ENCODE measurements at places on chromosomes 5 and 9.
A peak's percentile ranks its signal among the peaks of the same experiment; 100 is the strongest.

GRCh38 chr5:2176581-2176980, 293.9 kb upstream of the IRX4 start:
- no peak for DNase-seq

DNA sequence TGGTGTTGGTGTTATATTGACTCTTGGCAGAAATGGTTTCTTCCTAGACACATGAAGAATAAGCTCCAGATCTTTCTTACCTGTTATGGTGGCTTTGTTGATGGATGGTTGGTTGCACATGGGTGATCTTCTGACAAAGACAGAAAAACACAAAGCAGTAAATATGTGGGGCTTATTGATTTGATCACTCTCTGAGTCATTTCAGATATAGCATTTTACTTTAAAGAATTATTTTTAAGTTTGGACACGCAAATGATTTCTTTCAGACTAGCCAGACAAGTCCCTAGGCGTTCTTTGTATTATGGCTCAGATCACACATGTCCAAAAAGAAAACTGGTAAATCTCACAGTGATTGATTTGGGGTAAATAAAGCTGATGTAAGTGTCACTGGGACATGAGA, 597.6 kb downstream of the RAB3C start:
- DNase-seq: no peak

- no peak for DNase-seq
Observed at GRCh38 chr9:38244971-38245370, 147.5 kb upstream of the ALDH1B1 start.

DNA sequence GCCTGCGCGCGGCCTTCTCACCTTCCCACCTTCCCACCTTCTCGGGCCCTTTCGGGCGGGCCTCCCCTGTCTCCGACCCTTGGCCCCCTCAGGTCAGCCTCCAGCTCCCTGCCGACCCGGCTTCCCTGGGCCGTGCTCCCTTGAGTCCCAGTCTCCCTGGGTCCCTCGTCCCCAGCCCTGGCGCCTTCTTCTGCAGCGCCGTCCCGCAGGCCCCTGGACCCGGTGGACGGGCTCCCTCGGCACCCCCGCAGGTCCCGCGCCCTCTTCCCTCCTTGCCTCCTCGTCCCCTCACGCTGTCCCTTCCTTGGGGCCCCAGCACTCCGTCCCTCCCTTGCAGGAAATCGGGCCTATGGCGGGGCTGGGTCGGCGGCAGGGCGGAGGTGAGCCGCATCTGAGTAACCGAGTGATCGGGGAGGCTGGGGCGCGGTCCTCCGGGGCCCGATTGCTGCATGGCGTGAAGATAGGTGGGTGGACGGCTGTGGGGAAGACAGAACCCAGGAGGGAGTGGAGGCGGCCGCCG, 7.6 kb downstream of the ARPC5L start:
- no peak for DNase-seq

DNA sequence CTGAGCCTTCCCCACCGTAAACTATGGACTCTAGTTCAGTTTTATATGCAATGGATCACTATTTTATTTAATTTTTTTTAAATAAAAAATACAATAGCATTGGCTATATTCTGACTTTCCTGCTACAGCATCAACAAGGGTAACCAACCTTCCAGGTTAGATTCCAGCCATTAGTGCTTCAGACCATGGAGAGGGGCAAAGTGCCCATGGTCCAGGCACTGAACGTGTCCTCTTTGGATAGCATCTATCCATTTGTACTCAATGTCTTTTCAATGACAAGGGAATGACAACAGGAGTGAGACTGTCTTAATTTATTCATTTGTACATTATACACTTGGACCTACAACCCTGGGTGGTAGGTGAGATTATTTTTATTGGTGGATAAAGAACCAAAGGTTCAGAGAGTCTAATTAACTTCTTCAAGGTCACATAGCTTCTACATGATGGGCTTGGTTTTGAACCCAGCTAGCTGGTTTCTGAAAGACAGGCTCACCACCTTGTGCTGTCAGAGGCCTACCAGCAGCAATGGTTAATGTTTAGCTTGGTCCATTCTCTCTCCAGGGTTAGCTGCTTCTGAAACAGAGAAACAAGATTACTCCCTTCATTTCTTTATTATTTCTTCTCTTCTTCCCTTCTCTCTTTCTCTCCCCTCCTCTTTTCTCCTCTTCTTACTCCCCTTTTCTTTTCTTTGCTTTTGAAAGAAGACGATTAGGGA, 11.5 kb downstream of the TMEM171 start:
- DNase-seq: no peak

DNA sequence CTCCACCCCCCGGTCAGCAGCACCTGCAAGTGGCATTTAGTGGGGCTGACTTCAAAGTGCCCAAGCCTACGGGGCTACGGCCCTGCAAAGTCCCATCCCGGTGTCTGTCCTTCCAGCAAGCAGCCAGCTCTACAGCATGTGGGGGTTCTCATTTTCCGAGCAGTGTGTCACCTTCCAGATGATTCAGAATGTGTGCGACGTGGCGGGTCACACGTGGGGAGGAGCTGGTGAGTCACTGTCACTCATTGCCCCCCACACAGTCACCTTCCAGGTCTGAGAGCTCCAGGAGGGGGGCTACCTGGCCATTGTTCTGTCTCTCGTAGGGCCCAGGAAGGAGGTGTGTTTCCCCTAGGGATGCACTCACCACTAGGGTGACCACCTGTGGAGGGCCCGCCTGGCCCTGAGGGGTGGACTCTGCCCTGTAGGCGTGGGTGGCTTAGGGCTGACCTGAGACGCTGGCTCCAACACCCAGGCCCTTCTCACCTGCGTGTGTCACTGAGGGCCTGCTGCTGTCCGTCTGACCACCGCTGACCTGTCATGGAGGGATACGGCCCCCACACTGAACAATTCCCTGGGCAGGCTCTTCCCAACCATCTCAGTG, 70.2 kb downstream of the SEMA4D start:
- peak; percentile 79 for DNase-seq

GRCh38 chr5:141094481-141095262, at the start of gene PCDHB2:
PCDHB2 (plus strand) TSS chr5:141094615; CDS start chr5:141094791, 176 bp downstream.
- no peak for DNase-seq

DNA sequence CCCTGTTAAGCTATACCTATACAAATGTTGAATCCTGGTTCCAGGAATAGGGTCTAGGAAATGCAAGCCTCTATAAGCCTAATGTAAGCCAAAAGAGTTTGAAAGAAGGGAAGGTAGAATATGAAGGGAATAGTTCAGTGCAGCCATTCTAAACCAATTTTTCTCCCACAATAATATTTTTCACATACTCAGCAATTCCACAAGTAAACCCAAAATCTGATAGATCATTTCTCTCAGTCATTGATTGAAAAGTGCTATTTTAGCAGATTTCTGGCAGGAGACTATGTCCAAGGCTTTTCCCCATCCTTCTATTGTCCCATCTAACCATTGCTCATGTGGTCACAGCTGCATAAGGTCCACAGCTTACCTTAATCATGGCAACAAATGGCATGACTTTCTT, 20.7 kb upstream of the PLAC8L1 start:
- no peak for DNase-seq

GRCh38 chr9:70260606-70261005, 1.8 kb downstream of the SMC5 start:
- no peak for DNase-seq

- DNase-seq: no peak
Observed at GRCh38 chr9:72955571-72955970, 2.7 kb upstream of the ALDH1A1 start.

- peak; percentile 19 for DNase-seq
Observed at GRCh38 chr9:103397868-103398600, 402.9 kb downstream of the CYLC2 start.

DNA sequence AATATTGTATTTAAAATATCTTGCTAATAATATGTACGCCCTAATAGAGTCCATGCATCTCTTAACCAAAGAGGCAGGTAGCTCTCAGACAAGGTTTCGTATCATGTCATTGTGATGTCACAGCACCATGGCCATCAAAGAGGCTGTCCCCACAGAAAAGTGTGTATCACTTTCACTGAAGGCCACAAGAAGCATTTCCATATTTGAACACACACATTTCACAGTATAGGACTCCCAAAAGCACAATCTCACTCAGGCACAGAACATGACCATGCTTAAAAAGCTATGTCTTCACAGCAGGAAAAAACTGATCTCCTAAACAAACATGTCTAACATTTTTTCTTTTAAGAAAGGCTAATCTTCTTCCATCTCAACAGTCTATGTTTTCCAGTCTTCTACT, 133.8 kb downstream of the DENND1A start:
- no peak for DNase-seq

- DNase-seq: peak; percentile 21
Observed at GRCh38 chr9:37466037-37466709, 923 bp upstream of the ZBTB5 start.

DNA sequence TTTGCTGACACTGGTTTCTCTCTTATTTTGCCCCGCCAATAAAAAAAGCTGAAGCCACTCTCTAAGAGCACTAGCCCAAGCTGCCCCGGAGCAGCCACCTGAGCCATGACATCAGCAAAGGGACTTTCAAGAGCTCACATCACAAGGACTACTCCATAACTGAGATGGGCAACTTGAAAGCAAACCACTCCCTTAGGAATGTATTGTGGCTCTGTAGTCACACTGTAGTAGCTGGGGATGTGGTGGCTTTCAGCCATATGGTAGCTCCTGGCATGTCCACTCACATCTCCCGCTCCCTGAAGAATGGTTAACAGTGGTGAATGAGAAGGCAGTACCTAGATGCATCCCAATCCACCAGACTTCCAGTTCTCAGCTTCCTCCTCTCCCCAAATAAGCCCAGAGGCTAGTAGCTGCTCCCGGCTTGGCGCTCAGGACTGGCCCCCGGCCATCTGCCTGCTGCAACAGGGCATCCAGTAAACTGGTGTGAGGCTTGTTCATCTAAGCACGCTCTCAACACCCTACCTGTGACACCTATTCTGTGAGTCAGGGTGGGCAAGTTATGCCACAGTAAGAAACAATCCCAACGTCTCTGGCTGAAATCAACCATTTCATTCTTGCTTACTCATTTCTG, 63.7 kb downstream of the S1PR3 start:
- no peak for DNase-seq

GRCh38 chr9:106039151-106039935, 345.0 kb downstream of the TMEM38B start:
- DNase-seq: no peak

DNA sequence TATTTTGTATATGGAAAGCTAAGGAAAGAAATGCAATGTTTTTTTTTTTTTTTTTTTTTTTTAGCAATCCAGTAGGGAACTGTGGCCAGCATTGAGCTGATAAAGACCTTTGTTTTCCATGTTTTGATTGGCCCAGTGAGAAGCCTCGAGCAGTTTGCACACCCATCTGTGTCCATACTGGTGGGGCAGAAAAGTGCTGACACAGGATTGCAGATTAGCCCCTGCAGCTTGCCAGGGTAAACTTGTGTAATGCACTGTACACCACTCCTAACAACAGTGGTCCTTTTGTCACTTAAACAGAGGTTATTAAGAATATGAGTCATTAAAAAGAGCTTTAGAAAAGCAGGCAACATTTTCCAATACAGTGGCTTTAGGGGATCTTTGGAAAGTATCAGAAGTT, 132.8 kb upstream of the CDKN2B start:
- no peak for DNase-seq

DNA sequence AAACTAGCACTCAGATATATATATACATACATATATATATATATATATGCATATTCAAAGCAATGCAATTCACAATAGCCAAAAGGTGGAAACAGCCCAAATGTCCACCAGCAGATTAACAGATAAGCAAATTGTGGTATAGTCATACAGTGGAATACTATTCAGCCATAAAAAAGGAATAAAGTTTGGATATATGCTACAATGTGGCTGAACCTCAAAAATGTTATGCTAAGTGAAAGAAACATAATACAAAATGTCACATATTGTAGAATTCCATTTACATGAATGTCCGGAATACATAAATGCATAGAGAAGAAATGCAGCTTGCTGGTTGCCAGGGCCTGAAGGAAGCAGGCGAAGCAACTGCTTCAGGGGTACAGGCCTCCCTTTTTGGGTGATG, 143.4 kb downstream of the ATPSCKMT start:
- no peak for DNase-seq

- DNase-seq: no peak
Observed at GRCh38 chr5:40477856-40478546, 201.7 kb upstream of the PTGER4 start.

DNA sequence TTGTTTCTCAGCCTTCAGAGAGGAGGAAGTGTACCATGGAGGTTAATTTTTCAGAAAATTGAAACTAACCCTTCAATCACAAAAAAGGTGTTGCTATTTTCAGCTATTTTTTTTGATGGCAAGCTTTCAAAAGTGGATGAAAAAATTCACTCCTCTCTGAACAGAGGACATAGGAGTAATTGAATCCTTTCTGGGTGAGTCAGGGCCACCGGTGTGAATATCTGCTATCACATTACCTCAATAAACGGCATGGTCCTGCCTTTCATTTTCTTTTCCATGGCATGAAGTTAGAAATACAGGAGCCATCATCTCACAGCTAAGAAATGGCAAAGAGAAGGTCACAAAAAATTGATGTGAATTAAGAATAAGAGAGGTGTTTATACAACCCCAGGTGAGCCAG, 90.2 kb upstream of the CCDC112 start:
- DNase-seq: no peak

DNA sequence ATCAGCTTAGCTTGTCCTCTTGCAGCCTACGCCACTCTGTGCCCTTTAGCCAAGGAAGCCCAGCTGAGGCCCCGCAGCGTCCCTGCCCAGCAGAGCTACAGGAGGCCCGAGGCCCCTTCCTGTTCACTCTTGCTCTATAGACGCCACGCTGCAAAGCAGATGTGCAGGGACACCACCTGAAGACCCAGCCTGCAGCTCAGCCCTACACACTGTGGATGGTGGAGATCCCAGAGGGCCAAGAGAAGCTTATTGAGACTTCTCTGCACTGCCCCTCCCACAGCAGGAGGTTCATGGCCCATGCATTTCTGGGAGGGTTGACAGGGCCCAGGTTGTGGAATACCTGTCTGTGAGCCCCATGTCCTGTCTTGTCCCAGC, 33.6 kb downstream of the IRF1 start:
- no peak for DNase-seq

- no peak for DNase-seq
Observed at GRCh38 chr9:107332883-107333282, 49.8 kb downstream of the RAD23B start.

All from CD8-positive, alpha-beta T cell (primary cell).